Fibroblast of pulmonary artery (primary cell): ENCODE measurements at places on chromosomes 3 and 15.

GRCh38 chr15:90819850-90820249 is 48.5 kb upstream of the FURIN start:
- DNase-seq: no peak

DNA sequence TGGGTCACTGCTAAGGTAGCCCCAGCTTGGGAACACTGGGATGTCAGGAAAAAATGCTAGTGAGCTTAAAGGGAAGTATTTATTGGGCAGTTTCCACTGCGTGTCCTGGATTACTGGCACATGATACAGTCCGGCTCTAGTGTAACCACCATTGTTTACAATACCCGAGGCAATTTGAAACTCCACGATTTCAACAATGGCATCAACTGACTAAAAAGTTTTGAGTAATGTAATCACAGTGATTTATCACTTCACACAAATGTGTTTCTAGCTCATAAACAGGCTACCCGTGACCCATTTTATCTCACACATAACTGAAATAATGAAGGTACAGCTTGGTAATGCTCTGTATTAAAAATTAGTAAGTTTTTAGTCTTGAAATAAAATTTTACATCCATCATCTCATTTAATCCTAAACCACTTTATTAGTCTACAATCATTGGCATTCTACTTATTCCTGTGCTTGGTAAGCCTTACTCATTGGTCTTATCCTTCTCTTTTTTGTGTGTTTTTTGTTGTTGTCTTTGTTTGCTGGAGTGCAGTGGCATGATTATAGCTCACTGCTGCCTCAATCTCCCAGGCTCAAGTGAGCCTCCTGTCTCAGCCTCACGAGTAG is 7.6 kb downstream of the ZMAT3 start:
- no peak for DNase-seq

- DNase-seq: no peak
These were observed 183.6 kb downstream of the MBNL1 start for GRCh38 chr3:152452318-152452717.

DNA sequence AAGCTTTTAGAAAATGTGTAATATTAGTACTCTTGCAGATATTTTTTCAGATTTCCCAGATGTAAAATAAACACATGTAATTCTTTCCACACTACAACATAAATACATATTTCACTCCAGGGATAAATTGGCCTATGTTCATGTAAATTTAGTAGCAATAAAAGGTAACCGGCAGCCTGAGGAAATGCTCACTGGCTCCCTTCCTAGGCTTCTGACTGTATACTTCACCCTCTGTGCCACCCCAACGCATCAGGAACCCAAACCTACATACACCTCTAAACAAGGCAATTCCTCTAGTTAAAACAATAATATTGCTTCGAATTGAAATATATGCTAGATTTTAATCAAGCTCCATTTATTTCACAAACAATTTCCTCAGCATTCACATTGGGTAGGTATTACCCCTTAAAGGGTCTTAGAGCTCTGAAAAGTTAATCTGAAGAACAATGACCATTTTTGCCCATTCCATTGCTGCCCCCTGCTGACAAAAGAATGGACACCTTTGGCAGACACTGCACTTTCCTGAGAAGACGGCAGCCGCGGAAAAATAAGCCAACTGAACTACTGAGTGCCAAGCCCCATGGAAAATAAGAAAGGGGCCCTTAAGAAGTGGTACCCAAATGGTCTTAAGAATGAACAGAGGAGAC is 212.5 kb downstream of the OSBPL10 start:
- peak; percentile 74 for DNase-seq

DNA sequence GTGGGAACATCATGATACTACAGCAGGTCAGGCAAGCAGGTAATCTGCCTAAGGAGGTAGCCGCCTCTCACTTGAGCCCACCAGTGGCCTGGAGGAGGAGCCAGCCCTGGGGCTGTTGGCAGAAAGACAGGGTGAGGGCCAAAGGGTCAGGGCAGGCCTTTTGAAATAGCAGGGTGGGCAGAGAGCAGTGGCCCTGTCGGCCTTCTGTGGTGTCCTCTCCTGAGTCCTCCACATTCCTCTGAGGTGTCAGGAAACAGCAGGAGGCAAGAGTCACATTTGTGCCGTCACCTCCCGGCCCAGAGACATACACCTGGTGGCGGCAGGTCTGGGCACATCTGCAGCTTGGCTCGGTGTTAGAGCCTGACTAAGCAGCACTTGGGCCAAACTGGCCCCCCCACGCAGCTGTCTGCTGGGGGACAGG is 3.9 kb upstream of the BNC1 start:
- DNase-seq: no peak

GRCh38 chr3:136644212-136644611 is 108.0 kb downstream of the STAG1 start:
- no peak for DNase-seq

- DNase-seq: peak; percentile 74
These were observed 282.0 kb upstream of the VEPH1 start for GRCh38 chr3:157785102-157785826.

DNA sequence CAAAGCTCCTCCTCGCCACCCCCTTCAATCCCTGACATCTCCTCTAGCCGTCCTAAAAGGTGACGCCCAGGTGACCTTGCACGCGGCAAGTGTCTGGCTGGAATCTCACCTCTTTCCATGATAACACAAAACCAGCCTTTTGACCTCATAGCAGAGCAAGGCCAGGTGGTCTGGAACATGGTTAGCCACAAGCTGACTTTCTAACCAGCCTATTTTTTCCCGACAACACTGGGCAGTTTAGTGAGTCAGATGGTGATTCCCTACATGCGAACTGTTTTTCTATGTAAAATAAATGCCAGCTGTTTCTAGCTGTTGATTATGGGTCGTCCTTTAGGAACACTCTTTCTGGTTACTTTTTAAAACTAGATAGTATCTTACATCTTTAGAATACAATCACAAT is 243.0 kb downstream of the CD47 start:
- no peak for DNase-seq

DNA sequence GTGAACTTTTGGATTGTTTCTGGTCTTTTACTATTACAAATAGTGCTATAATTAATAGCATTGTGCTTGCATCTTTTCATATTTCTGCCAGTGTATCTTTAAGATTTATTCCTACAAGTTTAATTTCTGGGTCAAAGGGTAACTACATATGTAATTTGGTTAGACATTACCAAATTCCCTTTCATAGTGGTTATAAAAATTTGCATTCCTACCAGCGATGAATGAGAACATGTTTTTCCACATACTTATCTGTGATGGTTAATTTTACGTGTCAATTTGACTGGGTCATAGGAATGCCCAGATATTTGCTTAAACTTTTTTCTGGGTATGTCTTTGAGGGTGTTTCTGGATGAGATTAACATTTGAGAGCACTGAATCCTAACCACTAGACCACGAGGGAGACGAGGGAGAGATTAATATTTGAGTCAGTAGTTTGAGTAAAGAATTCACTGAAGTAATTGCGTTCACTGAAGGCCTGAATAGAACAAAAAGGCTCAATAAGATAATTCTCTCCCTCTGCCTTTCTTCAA is 132.3 kb upstream of the NEO1 start:
- DNase-seq: no peak

DNA sequence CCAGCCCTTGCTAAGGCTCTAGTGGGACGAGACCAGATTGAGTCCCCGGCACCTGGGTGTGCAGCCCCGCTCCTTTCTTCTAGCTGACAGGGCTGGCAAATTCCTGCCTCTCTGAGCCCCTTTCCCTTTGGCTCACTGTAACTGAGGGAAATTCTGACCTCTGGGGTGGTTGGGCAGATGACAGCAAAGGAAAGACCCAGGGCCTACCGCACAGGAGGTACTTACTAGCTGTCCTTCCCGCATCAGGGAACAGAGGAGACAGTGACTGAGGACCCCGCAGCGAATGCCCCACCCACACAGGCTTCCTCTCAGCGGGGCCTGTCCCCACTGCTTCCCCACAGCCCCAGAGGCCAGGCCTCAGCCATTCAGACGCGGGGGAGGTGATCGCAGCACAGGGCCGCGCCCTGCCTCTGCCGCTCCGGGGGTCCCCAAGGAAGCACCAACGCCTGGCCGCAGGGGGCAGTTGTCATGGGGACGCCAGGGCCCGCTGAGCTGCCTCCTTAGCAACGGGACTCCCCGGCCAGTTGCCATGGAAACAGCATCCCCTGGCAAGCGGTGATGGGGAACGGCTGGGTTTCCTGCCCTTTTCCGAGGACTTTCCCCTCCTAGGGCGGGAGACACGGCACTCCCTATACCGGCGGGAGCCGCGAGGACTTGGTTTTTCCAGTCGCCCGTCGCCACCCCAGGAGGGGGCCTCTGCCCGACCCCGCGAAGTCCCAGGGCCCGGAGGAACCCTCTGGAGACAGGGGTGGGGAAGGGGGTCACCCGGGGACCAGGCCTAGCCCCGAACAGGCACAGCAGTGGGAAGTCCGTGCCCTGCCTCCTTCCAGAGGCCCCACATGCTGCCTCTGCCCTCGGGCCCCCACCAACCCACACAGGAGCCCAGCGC is 50.1 kb downstream of the HCN4 start:
- no peak for DNase-seq

DNA sequence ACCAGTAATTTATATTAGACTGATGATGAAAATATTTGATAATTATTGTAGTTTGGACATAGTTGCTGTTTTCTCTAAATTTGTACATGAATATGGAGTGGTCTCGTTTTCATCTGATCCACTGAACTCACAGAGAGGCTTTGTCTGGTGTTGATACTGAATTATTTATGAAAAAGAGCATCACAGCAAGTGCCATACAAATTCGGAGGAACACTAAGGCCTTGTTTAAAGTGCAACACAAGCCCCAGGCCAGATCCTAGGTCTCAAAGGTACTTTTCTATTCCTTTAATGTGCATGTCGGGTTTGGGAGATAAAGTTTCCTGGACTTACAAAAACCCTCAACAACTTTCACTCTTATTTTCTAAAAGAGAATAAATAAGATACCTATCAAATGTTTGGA is 796.8 kb upstream of the EPHA6 start:
- no peak for DNase-seq

- no peak for DNase-seq
These were observed 525 bp downstream of the NPTN start for GRCh38 chr15:73632670-73633058.

DNA sequence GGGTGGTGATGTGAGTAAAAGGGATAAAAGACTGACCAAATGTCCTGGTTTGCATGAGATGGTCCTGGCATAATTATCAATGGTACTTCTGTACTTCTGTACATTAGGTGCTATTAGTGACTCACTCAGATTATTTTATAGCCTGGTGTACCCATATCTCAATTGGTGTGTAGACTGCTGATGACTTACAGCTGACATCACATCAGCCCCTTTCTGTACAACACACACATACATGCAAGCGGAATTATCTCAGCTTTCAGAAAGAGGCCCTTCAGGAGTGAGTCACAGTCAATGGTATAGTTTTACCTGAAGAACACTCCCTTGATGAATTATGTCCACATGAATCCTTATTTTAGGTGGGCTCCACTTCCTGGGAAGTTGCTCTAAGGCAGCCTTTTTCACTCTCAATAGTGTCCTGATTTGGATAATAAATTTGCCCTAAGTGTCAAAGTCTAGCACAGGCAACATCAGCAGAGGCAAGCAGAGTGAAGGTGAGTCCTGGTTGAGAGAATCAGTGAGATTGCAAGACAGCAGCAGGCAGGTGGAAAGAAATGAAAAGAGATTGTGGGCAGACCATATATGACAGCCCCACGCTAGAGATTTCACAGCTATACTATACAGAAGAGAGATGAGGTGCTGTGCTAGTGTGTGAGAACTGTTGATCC is 137.0 kb downstream of the ZPLD1 start:
- no peak for DNase-seq

DNA sequence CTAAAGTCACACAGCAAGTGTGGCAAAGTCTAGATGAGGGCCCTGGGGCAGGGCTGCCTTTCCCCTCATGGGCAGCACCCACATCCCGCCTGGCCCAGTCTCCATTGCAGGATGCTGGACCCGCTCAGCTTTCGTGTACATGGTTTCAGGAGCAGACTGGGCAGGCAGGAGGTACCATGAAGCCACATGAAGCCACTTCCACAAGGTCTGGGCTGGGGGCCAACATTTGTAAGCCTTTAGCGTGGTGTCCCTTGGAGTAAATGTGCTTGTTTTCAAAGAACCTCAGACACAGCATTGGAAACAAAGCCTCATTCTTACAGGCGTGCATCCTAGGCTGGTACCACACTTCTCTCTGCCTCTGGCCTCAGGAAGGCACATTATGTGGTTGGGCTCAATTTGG is 34.5 kb downstream of the UMPS start:
- DNase-seq: no peak

GRCh38 chr3:146473726-146474125 is 4.4 kb upstream of the PLSCR2 start:
- no peak for DNase-seq

DNA sequence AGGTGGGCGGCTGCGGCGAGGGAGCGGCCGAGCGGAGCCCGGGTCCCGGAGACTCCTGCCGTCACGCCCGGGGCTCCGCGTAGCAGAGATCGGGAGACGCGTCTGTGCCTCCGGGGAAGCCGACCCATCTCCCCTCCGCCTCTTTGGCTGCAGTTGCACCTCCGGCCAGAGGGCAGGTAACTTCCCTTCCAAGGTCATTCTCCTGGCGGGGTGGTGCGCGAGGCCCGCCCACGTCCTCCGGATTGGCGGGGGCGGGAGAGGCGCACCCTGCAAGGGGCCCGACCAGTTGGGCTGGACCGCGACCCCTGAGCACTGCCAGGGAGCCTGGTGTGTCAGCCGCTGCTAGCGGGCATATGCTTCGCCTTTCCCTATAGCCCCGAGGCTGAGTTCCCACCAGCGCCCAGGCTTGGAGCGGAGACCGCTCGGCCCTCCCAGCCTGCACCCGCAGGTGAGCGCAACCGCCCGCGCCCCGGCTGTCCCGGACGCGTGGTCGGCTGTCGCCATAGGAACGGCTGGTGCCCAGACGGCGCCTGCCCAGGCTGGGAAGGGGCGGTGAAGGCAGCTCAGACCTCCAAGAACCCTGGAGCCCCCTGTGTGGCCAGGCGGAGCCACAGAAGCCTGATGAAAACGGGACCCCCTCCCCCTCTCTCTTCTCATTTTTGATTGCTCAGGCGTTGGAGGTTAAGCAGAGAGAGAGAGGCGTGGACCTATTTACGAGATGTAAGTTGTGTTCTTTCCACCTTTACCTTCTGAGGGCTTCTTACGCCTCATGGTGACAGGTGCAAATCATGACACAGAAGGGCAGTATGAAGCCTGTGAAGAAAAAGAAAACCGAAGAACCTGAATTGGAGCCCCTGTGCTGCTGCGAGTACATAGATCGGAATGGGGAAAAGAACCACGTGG is 453 bp downstream of the ZDHHC23 start:
- no peak for DNase-seq

GRCh38 chr3:116288485-116288884 is 156.8 kb downstream of the LSAMP start:
- DNase-seq: peak; percentile 53

GRCh38 chr15:34708422-34708821 is 46.4 kb downstream of the GJD2 start:
- peak; percentile 65 for DNase-seq

- no peak for DNase-seq
These were observed 212.7 kb downstream of the PDZRN3 start for GRCh38 chr3:73411993-73412392.

- no peak for DNase-seq
These were observed 241.9 kb upstream of the ST8SIA2 start for GRCh38 chr15:92151741-92152140.

DNA sequence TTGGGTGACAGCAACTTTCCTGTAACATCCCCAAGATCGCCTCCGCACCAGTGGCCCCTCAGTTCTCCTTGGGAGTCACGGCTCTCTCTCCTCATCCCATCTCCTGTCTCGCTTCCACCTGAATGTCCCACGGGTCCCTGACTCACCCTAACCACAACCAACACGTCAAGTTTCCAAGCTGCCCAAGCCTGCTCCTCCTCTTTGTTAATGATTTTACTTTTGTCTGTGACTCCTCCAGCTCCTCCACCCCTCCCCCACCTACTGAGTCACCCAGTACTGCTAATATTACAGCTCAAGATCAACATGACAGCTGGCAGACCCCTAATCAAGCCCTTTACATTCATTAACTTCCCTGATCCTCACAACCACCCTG is 39.3 kb downstream of the BDH1 start:
- DNase-seq: peak; percentile 73
